Suprapubic skin (tissue), 4 donors: ENCODE measurements at places on chromosomes 1 and 21. TPM values are rescaled to one million over a fixed set of nuclear protein-coding genes. Genes with fewer than 3 reads are reported as not detected.

GRCh38 chr1:110056776-110057175, 13.7 kb downstream of the ALX3 start:
- DNase-seq, result no peak

DNA sequence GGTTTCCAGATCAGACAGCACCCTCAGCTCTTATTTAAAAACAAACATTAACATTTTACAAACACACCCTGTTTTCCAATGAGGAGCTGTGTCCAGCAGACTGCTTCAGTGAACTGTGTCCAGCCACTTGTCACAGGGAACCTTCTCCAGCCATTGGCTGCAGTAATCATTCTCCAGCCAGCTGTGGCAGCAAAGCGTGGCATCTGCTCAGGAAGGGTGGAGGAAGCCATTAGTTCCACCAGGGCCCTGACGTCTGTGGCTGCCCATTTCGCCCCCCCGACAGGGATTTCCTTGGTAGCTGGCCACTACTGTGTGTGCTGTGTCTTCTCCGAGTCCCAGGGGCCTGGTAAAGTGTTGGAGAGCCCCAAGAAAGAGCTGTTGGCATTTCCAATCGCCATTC, 62.9 kb upstream of the SELENON start:
- no peak for DNase-seq

DNA sequence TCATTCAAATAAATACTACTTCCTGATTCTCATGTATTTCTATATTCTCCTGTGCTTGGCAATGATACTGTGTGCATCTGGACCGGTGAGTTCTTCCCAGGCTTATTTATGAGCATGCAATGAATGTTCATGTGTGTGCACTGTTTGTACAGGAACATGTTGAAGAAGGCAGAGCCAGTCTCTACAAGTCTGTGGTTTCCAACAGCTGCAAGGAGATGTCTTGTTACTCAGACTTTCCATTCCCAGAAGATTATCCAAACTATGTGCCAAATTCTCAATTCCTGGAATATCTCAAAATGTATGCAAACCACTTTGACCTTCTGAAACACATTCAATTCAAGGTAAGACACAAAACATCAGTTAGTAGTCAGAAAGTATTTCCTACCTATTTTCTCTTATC, 19.1 kb downstream of the FMO1 start:
- no peak for DNase-seq

DNA sequence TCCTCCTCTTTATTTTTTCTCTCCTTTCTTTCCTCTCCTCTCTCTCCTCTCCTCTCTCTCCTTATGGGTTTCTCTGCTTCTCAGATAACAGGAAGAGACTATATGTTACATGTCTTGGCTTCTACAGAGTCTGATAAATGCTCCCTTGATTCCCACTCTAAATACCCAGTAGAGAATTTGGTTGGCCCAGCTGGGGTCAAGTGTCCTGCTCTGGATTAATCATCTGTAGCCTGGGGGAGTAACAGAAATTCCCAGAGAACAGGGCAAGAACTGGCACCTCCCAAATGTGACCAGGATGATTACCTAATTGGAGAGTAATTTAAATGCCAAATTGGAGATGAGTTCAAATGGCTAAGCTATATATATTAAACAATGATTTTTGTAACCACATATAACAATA, 146.1 kb upstream of the LMO4 start:
- DNase-seq, result no peak

DNA sequence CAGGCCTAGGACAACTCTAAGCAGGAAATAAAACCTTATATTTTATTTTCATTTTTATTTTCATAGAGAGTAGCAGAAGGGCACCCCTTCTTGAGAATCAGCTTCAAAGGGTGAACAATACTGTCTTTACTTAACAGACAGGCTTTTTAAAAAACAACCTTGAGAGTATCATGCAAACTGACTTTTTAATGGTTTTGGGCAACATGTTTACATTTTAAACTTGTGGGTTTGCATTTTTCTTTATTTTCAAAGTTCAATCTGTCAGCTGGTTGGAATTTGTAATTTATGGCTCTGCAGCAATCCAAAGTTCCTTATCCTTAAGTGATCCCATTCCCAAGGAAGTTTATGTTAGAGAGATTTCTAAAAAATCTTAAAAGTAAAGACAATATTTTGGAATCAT, 392.3 kb upstream of the ADAMTS5 start:
- DNase-seq, result no peak

- DNase-seq, result no peak
These were observed 245.3 kb downstream of the SLC45A1 start for GRCh38 chr1:8562881-8563865.

DNA sequence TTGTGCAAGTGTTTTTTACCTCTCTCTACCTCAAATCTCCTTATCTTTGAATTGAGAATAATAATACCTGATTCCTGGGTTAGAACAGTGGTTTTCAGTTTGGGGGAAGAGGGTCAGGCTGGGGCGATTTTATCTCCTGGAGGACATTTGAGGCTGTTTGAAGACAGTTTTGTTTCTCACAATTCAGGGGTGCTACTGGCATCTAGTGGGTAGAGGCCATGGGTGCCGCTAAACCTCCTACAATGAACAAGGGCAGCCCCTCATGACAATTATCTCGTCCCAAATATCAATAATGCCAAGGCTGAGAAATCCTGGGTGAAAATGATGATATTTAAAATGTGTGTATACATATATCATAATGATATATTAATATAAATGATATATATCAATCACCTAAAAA, 139.1 kb upstream of the USH2A start:
- DNase-seq, result no peak

- no peak for DNase-seq
These were observed 543.5 kb downstream of the LMO4 start for GRCh38 chr1:87872189-87872588.

GRCh38 chr21:34621434-34622350, 6.8 kb upstream of the RCAN1 start:
- DNase-seq, result peak; percentile 6

DNA sequence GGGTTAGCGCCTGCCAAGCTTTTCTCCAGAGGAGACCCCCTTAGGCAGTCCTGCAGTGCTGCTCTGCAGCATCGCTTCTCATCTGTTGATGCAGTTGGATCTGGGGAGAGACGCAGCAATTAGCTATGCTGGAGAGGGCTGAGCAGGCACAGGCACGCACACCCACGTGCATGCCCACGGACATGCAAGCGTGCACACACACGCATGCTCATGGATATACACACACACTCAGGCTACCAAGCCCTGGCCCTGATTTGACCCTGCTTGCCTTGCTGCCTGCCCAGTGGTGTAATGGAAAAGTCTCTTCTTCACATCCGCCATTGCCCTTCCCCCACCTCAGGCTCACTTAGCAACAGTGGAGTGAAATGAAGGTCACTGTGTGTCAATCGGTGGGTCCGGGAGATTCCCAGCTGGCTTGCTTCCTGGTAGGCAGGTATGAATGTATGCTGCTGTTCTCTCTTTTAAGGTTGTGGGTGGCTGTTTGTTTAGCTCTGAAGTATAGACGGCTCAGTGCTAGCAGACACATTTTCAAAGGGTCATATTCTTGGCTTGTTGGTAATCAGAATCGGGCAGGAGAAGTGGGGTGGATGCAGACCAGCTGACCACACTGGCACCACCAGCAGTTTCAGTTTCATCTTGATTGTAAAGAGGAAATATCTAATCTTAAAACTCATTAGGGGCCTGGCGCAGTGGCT, 9.5 kb downstream of the ATP1B1 start:
- DNase-seq, result peak; percentile 82

DNA sequence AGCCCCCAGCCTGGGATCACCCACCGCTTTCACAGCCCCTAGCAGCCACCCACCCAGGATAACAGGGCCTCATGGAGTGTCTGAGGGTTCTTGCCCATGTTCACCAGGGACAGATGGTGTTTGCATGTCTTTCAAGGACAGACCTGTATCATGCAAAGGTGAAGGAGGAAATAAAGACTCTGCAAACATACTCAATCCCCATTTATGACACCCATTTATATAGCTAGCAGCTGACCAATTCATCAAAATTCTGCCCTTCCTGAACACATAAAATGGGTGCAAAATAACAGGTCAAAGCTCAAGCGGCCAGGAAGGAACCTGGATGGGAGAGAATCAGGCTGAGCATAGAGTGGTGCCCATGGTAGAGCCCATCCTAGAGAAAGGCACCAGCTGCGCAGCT, 32.8 kb upstream of the LYPD8 start:
- no peak for DNase-seq

DNA sequence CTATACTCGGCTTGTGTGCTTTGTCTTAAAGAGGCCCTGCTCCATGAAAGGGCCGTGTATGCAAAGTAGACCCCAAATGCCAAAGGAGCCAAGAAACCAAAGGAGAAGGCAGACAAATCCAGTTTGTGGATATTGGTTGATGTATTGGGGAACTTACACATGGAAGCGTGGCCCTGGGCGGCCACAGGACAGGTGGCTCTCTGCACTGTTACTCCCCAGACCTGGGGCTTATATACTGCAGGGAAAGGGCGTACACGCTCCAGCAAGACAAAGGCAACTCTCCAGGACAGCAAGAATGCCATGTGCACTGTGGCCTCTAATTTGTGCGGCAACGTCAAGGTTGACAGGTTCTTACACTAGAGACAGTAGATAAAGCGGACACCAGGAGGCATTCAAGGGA, 24.8 kb downstream of the RSPH1 start:
- DNase-seq, result peak; percentile 61

DNA sequence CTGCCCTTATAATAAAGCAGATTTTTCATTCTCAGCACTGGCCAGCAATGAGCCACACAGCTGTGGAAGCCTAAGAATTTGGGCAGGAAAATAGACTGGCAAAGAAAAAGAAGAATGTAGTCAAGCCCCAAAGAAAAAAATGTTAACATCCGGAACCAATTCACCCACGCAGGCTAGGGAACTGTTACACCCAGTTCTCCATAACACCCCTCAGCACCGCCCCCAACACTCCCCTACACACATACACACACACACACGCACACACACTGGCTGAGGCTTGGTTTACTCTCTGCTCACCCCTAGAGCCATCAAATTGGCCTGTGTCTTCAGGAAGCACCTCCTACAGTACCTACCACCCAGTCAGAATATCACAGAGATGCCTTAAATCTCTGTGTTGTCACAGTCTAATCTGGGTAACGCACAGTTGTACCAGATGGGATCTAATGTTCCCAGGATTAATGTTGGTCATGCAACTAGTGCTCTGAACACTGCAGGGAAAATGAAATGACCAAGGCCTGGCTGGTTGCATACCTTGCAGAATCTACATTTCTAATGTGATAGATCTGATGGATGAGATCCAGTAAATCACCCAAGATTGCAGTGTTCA, 14.5 kb downstream of the TBX15 start:
- DNase-seq, result no peak

DNA sequence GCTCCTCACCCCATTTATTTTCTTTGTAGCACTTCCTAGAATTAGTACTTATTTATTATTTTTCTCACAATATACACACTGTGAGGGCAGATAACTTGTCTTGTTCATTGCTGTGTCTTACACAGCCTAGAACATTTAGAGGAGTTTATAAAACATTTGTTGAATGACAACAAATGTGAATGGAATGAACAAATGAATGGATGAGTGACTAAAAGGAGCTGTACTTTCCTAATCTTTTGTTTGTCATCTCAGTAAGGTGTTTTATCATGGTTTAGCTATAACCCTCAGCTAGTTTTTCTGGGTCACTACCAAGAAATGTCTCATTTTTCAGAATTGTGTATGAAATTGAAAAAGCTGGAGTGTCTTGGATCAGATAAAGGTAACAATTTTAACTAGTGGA, 239.3 kb upstream of the KCNK2 start:
- DNase-seq, result no peak

DNA sequence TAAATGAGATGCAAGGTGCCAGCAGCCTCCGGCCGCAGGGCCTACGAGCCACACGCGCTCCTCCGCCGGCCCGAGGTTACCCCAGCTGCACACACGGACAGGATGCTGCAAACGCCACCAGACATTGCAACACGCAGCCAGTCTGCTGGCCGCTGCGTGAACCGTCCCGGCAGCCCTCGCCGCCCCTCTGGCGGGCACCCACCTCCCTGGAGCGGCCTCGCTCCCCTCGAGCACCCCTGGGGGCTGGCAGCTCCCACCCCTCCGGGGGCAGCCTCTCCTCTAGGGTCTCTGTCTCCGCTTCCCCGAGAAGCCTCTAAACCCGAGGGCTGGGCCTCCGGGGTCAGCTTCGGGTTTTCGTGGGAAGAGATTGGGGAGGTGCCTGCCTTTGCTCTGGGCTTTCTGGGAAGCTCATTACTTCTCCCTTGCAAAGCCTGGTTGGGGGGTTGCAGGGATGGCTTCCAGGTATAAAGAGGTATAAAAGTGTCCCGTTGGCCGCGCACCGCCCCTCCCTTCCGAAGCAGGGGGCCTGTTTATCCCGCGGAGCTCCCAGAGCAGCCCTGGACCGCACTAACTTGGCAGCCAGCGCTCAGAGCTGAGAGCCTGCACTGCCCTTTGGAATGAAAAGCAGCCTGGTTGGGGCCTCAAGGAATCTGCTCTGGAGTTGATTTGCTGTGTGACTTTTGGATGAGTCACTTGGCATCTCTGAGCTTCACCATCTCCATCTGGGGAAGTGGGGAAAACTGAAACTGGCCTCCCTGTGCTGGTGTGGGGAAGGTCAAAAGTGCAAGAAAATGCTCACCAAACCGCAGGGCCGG, 21.8 kb downstream of the DHRS3 start:
- DNase-seq, result peak; percentile 93

GRCh38 chr1:117271959-117272358, 61.2 kb upstream of the VTCN1 start:
- no peak for DNase-seq

- DNase-seq, result no peak
These were observed 11.1 kb downstream of the PRRX1 start for GRCh38 chr1:170674986-170675385.

DNA sequence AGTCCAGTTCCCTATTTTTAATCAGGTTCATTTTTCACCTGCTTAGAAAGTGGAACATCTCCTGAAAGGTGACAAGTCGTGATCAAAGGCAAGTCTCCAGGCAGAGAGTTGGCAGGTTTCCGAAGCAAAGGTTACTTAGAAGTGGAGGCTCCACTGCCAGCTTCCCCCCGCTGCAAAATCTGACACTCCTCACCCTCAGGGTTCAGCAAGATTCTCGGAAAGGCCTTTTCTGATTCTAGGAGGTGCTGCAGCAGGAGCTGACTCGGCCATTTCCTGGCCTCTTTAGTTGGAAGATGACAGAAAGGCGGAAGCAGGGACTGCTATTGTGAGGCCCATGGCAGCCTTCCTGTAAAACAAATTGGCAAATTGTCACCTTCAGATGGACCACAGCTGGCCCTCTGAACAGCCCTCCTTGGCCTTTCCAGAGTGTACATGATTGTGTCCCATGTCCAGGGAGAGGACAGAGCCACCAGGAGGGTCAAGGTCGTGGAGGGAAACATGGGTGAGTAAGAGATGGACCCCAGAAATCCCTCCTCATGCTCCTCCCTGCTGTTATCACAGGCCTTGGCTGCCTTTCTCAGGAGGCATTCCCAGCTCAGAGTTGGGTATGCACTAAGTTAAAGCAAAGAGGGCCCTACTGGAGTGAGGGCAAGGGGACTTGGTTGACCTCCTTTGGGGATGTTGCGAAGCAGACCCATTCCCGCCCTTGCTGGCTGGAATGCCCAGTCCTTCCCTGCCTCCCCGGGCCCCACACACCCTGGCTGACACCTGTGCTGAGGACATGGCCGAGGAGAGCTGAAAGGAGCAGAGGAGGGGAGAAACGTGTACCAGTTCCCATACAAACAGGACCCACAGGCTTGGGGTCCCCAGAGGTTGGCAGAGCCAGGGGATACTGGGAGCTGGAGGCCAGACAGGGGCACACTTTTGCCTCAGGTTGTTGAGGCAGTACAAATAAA, 115.5 kb upstream of the IRF2BP2 start:
- no peak for DNase-seq

GRCh38 chr1:18200136-18200717, 92.6 kb downstream of the IGSF21 start:
- no peak for DNase-seq

RPE65 gene
- total RNA-seq, result not detected

LCE6A gene
- total RNA-seq, result 64.6 TPM

BATF3 gene
- not detected for total RNA-seq

VAV3 gene
- total RNA-seq, result 152 TPM

CD101 gene
- 2.5 TPM for total RNA-seq
